ENCODE measurements at places on chromosomes 2 and 18.

DNA sequence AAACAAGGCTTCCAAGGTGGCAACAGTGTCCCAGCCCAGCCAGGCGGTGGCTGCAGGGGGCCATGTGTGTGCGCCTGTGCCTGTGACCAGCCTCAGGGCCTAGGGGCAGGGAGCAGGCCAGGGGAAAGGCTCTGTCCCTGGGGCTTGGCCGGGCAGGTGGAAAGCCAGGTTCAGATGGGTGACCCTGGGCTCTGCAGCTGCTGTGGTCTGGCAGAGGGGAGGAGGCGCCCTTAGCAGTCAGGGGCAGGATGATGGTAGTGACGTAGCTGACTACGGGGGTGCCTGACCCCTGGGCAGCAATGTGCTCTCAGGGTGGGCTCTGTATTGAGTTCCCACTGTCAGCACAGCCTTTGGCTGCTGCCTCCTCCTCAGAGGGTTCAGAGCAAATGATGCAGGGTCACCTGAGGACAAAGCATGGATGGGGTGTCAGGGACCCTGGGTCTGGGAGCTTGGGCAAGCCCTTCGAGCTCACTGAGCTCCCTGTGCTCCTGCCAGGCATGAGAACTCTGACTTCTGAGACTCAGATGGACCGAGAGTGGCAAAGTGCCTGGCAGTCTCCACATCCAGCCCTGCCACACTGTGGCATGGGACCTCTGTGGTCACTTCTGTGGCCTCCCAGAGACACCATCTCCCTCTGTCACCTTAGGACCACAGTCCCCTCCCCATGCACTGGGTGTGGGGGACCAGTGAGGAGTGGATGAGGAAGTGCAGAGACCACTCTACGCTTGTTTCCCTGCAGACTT is 56.6 kb upstream of the ALPP start:
- no peak for DNase-seq

- no peak for DNase-seq
Measured at GRCh38 chr2:21890041-21890440, 766.3 kb downstream of the TDRD15 start.

GRCh38 chr18:73780218-73780617 is 367.4 kb downstream of the FBXO15 start:
- DNase-seq = no peak

DNA sequence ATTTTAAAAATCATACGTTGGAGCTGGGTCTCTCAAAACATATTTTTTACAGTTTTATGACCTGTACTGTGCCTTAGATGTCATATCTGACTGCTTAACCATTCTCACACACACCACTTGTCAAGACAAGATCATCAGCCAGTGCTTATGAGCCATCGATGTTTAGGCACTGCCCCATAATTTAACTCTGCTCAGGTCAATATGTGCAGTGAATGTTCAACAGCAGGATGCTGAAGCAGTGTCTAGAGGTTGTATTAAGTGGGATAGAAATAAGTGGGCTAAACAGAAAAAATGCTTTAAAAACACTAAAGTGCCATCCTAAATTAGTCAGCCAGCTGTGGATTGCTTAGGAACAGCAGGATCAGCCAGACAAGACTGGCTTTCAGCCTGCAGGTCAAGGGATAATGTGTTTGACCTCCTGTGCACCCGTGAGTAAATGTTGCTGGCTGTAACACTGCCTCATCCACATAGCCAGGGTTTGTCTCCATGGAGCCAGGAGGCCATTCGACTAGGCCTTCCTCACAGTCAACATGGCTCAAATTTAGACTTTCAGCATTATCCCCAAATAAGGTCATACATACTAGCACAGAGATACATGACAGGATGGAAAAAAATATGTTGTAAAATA is 139.0 kb upstream of the NXPH2 start:
- no peak for DNase-seq

GRCh38 chr2:43762286-43762685 is 11.6 kb upstream of the DYNC2LI1 start:
- no peak for DNase-seq

DNA sequence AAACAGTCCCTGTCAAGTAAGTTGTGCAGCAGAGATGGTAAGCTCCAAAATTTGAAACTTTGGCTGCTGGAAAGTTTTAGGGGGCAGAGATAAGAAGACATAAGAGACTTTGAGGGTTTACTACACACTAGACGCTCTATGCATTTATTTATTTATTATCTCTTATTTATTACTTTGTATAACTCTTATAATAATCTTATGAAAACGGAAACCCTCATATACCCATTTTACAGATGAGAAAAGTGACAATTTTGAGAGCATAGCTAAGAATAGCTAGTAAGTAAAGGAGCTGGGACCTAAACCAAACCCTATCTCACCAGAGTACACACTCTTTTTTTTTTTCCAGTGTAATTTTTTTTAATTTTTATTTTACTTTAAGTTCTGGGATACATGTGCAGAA is 112.8 kb upstream of the PKDCC start:
- no peak for DNase-seq

DNA sequence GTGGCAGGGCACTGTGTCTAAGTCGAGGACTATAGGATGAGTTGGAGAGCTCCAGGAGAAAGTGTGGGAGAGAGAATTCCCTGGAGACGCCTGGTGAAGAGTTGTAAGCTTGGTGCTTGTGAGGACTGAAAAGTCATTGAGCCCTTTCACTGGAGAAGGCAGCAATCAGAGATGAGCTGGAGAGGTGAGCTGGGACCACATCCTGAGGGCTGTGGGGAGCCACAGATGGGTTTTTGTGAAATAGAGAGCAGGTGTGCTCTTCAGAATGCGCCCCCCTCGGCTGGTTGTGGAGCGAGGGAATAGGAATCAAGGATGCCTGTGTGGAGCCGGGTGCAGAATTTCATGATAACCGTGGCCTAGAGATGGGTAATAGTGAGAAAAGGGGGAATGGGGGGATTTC is 224.3 kb downstream of the KLHL29 start:
- DNase-seq = no peak

- peak; percentile 11 for DNase-seq
Measured at GRCh38 chr2:241070361-241070760, 31.7 kb downstream of the MTERF4 start.

DNA sequence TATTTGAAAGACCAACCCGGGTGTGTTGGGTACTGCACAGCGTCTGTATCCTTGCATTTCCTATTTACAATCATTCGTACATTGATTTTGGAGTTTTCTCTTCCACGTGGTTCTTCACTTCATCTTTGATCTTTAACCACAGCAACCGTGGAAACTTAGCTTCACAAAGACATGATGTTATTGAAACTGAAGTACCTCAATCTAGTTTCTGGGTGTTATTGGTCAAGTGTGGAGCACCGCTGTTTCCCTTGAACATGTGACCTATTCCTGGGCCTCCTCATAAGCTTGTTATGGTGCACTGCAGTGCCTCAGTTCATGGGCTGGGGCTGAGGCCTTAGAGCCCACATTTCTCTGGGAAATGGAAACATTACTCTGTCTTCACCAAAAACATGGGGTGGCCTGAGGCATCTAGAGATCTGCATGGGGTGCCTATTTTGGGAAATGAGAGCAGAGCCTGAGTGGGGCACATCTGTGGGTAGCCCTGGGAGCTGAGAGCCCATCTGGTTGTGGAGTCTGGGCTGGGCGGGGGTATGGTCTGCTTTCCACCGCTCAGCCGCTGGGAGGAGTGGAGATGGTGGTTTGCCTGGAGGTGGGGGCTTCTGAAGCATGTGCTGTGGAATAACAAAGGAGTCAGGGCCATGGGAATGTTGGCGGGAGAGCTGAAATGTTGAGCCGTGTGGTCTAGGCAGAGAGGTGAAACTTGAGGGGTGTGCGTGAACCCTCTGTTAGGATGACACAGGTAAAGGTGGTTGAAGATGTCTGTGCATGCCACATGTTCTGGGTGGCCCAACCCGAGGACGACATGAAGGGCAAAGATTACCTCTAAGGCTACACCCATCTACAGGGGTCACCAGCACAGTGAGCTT is 37.4 kb downstream of the ZNF236 start:
- peak; percentile 50 for DNase-seq

- DNase-seq = peak; percentile 35
Measured at GRCh38 chr18:44724105-44724778, 43.6 kb downstream of the SETBP1 start.

DNA sequence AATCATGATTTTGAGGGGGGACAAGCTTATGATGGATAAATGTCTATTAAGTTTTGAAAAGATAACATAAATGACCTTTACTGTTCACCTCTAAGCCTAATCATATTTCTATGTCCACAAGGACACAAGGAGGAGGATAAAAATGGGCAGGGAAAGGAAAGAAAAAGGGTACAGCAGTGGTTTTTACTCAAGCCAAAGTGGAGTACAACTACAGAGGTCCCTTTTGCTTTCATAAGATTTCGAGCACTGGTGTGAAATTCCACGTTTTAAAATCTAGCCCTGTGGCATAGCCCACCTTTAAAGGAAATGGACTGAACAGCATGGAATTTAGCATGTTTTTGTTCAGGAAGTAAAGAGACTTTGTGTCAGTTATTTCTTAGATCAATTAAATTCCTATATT is 19.2 kb downstream of the FN1 start:
- no peak for DNase-seq

- no peak for DNase-seq
Measured at GRCh38 chr2:198857246-198857645, 600.5 kb downstream of the SATB2 start.

- no peak for DNase-seq
Measured at GRCh38 chr18:79283929-79284328, 111.8 kb upstream of the NFATC1 start.

DNA sequence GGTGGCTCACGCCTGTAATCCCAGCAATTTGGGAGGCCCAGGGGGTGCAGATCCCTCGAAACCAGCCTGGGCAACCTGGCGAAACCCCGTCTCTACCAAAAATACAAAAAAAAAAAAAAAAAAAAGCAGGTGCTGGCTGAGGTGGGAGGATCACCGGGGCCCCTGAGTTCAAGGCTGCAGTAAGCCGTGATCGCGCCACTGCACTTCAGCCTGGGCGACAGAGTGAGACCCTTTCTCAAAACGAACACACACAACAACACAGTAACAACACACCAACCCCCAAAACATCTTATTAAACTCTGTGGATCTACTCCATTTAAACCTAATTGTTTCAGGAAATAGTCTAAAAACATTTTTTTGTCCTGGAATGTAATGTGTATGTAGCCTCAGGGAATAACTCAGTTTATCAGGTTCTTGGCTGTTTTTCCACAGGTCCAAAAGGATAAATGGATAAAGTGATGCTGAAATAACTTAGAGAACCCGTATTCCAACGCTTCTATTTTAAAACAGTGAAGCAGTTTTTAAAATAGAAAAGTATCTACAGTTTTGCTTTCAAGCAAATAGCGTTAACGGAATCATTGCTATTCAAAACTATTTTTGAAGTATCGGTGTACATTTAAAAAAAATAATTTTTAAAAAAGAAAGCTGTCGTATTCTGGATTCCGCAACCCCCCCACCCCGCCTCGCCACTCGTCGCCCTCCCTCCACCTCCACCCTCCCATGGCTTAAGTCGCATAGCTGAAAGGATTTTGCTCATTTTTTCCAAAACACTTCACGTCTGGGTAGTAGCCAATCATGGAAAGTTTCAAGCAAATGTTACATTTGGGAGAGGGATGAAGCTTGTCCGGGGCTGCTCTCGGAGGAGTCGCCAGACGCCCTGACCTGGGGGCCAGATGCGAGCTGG is 895 bp upstream of the GLS start:
- DNase-seq = peak; percentile 39

DNA sequence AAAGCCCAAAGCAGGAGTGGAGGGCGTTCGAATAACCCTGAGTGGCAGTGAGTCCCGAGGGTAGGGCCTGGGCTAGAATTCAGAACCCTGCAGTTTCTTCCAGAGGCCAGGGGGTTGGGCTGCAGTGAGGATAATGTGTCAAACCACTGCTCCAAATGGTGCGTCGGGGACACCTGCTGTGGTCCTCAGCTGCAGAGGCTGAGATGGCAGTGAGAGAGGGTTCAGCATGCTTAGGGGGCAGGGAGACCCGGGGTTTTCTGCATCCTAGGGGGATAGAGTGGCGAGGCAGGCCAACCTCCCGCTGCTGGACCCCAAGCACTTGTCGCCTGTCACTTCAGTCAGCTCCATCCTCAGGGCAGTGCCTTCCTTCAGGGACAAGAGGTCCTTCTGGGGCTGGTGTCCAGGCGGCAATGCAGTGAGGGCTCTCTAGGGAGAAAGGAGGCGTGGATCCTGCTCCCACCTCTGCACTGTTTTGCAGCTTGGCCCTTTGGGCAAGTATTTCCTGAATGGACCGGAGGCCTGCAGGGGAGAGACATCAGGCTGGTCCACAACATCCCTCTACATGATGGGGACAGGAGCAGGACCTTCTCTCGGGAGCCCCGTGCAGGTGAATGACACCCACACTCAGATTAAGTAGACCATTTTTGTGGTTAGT is 8.4 kb upstream of the NTSR2 start:
- no peak for DNase-seq

DNA sequence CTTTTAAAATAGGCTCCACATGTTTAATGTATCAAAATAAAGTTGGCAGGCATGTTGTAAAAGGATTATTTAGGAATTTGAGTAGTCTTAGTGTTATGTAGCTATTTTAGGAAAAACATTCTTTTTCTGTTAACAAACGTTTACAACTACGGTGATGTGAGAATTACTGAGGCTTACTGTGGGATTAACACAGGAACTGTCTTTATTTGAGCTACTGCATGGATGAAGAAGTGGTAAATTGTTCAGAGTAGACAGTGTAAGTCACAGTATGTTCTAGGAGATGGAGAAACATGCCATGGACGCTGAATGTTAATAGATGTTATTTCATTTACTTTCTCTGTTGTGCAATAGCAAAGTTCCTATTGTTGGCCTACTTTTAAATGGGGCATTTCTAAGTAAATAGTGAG is 1.6 kb downstream of the PPM1B start:
- no peak for DNase-seq

DNA sequence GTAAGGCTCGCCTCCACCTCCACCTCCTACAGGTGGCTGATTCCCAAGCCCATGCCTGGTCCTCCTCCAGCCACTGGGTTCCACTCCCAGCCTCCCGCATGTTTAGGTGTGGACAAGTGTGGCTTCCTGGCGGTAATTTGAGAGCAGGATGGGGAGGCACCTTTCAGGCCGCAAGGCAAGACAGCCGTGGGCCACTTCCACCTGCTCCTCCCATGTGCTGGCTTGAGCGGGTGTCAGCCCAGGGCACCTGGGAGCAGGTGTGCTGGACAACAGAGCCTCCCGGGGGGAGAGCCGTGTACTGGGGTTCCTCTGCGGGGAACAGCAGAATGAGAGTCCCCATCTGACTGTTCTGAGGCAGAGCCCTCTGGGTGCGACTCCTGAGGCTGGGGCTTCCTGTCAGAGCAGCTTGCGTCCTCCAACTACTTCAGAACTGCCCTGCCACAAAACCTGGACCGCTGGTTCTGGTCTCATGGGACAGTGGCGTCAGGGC is 83.9 kb downstream of the TPO start:
- no peak for DNase-seq

- DNase-seq = no peak
Measured at GRCh38 chr2:145546091-145546490, 1026.2 kb upstream of the ZEB2 start.

DNA sequence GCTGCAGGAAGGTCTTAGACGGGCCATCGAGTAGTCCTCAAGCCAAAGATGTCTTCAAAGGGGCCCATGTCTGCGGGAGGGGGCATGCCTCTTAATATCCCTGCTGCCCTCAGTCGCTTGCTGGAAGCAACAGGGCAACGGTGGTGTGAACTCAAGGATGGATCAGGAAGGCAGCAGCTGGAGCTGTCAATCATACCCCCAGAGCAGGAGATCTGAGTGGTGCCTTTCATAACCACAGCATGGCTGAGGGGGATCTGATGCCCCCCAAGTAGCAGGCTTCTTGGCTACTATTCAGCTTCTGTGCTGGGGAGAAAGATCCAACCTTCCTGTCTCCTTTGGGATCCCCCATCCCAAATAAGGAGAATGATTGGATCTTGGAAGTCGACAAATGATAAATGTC is 46.4 kb downstream of the INSIG2 start:
- DNase-seq = no peak
